ENCODE measurements at places on chromosomes 13 and 19.
A peak's percentile ranks its signal among the peaks of the same experiment; 100 is the strongest.

DNA sequence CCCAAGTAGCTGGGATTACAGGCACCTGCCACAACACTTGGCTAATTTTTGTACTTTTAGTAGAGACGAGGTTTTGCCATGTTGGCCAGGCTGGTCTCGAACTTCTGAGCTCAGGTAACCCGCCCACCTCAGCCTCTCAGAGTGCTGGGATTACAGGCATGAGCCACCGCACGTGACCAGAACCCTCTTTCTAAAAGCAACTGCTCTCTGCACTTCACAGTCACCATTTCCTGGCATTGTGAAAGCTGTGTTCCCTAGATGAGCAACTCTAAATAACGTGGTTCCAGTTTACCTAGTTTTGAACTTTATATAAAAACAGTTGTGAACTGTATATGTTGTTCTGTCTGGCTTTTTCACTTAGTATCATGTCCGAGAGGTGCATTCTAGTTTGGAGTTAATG lies 152.9 kb downstream of the SIPA1L3 start:
- no peak for DNase-seq

- DNase-seq: no peak
Observed at GRCh38 chr19:42441049-42441445, 1.7 kb downstream of the CXCL17 start.

DNA sequence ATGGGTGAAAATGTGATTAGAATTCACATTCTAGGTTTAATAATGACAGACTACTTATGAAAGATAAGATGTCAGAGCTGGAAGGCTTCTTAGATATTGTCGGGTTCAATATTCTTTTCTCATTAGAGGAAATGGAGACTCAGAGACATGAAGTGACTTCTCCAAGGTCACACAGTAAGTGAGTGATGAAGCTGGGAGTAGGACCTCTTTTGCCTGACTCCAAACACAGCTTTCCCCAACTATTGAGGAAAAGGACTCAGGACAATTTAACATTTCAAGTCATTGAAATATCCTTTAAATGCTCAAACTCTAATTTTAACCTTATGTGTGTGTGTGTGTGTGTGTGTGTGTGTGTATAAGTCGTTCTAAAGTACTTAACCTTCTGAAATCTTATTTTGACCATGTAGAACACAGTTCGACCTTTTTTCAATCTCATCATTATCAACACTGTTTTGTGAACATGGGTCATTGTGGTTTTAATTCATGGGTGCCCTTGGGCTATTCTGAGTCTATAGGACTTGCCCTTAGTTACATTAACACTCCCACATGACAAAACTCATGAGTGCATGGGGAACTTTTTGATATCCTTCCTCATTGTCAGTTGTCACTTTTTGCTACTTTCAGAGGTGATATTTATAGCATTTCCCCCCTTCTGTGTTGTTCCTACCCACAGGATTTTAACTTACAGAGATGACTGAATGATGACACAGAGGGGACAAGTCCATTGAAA lies 53.0 kb downstream of the LRCH1 start:
- peak; percentile 79 for DNase-seq

- no peak for DNase-seq
Observed at GRCh38 chr13:109209526-109209925, 576.9 kb downstream of the IRS2 start.

GRCh38 chr13:81779876-81780275 lies 1439.0 kb upstream of the SPRY2 start:
- no peak for DNase-seq

GRCh38 chr19:40005691-40006272 lies 8.9 kb downstream of the ZNF546 start:
- DNase-seq: no peak

DNA sequence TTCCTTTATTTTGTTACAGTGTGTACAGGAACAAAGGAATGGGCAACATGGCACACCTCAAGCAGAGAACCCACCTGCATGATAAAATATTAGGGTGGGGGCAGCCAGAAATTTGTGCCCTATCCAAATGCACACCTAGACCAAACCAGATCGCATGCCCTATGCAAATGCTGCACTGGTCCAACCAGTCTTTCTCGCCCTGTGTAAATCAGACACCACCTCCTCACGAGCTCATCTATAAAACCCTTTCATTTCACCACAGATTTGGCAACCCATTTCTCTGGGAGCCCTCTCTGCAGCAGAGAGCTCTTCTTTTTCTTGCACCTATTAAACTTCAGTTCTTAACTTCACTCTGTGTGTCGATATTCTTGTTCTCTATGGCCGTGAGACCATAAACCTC lies 1559.2 kb downstream of the SLITRK1 start:
- DNase-seq: no peak

DNA sequence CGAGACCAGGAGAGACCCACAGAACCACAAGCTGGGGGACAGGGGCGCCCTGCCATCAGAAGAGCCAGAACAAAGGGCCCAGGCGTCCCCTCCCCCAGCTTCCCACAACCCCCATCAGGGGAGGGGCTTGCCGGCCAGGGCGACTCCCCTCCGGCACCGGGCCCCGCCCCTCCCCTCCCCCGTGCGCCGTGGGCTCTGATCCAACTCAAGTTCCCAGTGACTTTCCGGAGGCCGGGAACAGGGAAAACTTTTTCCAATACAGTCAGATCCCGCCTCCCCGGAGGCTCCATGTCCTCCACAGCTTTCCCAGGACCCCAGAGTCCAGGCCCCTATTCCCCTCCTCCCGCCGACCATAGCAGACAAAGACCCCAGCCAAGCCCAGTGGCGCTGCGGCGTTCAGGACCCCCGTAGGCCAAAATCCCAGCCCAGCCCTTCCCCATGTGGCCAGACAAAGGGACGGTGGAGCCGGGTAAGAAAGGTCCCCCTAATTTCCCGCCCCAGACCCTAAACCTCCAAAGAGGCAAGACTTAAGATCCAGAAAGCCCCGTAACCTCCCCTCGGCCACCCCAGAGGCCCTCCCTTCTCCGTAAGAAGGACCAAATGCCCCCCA lies 673 bp downstream of the TEAD2 start:
- no peak for DNase-seq

DNA sequence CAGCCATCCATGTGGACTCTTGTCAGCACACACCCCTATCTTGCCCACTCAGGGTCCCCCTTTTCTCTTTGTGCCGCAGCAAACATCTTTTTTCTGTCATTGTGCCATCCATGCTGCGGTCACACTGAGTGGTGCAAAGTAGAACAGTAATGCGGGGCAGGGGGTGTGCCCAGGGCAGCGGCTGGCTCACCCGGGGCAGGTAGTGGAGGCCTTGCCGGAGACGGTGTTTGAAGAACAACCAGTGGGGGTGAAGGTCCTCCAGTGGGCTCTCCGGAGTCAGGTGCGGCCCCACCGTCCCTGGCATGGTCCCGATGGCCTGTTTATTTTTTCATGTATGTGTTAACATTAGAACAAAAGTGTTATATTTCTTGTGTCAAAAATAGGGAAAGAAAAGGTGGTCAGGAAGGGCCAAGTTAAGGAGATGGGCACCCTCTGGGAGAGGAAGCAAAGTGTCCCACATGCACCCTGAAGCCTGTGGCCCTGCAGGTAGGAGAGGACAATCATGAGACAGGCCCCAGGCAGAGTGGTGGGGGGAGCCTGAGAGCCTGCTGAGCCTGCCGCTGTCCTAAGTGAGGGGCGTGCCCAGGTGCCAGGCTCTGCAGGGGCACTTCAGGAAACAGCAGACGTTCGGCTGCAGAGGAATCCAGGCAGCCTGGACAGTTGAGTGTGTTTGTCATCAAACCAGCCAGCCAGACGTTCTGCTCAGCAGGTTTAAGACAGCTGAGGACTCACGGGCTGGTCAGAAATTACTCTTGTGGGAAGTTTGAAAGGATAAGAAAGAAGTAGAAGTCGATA lies 12.3 kb downstream of the TSSK6 start:
- DNase-seq: no peak

DNA sequence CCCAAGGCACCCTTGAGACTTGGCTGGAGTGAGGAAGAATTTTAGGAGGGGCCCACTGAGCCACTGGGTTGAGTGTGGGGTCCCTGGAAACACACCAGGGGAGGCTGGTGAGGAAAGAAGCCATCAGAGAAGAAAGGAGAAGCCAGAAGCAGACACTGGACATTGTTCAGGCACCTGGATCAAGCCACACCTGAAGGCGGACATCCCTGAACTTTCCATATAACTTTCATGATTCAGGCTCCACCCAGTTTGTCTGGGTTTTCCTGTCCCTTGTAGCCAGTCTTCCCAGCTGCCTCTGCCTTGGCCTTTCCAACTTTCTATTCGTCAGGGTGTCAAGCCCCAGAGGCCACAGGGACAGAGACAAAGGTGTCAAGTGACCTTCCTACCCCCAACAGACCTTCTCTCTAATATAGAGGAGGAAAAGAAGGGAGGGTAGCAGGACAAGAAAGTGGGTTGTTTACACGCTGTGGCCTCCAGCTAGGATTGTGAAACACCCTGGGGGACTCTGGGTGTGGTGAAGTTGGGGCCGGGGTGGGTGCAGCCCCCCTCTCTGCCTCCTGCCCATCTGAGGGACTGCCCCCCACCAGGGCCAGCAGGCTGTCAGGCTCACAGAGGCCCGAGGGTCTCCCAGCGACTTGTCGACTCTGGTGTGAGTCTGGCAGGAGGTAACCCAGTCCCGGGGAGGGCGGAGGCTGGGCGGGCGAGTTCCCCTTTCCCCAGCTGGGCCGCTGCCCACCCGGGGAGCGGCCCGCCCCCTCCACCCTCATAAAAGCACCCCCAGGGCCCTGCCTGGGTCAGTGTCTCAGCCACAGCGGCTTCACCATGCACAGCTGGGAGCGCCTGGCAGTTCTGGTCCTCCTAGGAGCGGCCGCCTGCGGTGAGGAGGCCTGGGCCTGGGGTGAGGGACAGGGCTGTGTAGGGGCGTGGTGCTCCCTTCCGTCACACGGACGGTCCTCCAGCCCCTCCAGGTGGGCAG lies at the start of gene CFD:
TSS of gene CFD (plus strand) at position 797 of the 976 bp plus-strand sequence. CDS start at position 823, 26 bp downstream.
- DNase-seq: no peak

DNA sequence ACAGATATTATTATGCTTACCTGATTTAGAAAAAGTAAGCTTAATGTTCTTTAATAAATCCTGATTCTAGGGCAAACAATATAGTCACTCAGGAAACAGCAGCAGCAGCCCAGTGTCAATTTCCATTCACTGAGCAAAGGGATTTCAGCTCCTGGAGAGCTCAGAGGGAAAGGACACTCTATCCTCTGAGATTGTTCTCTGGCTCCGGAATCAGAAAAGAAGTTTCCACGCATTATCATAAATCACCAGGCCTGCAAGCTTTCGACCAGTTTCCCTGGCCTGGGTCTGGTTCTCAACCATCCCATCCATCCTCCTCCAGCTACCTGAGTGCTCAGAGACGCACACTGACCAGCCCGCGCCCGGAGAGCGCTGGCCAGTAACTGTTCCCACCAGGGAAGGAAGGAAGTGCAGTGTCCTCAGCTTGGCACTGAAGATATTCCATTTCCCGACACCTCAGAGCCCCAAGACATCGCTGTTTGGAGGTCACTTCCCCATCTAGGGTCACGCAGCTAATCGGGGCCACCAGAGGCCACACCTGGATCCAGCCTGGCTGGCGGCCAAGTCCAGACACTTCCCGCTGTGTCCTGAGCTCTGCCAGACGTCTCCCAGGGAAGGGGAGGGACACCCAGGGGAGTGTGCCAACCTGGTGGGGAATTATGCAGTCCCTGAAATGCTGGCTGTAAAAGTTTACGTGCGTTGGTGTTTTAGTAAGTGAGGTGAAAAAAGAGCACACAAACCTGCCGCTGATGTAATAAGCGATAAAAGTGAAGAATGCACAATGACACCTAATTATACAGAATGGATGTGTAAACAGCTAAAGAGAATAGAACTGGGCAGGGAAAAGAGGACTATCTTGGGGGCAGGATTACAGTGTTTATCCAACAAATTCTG lies 29.1 kb downstream of the EPS15L1 start:
- DNase-seq: no peak

DNA sequence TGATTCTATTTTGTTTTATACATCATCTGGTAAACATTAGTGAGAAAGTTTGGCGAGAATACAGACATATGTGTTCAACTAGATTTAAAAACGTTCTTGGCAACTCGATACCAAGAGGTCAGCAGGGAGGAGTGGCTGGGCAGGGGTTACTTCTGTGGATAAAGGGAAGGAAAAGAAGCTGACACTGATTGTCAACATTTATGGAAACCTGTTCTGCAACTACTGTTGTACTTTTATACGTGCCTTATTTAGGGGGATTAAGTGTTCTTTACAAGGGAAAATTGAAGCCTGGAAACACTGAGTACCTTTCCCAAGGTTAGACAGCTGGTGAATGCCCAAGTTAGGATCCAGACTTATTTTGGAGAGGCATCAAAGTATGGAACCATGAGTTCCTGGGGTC lies 65.0 kb downstream of the MTUS2 start:
- no peak for DNase-seq

DNA sequence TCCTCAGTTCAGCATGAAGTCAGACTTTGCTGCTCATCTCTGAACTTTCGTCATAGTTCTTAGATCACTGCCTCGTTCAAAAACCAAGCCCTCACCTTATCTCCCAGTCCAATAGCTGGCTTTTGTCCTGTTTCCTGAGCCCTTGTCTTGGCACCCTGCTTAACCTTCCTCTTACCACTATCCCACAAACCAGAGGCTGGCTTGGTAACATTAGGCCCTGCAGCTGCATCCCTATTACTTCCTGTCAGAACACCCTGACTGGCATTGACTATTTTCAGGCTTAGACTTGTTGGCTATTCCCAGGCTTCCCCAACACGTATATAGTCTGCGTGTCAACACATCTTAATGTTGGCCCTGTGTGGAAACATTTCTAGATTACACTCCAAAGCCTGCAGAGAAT lies 172.4 kb downstream of the VWA8 start:
- DNase-seq: no peak

DNA sequence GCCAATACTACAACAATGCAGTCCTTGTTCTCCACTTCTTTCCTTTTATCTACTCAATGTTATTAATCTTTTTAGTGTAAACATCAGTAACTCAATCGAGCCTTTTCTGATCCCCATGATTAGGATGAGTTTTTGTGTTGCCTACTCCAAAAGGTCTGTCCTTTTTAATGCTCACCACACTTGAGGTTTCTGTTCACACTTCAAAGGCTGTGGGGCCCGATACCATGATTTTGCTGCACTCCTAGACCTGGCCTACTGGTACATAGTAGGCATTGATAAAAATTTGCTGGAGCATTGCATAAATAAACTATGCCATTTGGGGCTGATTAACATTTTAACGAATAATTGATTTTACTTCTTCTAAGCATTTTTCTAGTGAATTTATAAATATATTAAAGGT lies 125.4 kb upstream of the KLF12 start:
- no peak for DNase-seq

DNA sequence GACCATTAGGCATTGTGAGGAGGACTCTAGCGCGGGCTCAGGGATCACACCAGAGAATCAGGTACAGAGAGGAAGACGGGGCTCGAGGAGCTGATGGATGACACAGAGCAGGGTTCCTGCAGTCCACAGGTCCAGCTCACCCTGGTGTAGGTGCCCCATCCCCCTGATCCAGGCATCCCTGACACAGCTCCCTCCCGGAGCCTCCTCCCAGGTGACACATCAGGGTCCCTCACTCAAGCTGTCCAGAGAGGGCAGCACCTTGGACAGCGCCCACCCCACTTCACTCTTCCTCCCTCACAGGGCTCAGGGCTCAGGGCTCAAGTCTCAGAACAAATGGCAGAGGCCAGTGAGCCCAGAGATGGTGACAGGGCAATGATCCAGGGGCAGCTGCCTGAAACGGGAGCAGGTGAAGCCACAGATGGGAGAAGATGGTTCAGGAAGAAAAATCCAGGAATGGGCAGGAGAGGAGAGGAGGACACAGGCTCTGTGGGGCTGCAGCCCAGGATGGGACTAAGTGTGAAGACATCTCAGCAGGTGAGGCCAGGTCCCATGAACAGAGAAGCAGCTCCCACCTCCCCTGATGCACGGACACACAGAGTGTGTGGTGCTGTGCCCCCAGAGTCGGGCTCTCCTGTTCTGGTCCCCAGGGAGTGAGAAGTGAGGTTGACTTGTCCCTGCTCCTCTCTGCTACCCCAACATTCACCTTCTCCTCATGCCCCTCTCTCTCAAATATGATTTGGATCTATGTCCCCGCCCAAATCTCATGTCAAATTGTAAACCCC lies 2.8 kb upstream of the CEACAM5 start:
- DNase-seq: no peak
